ENCODE measurements at places on chromosomes 1 and 21. TPM values are rescaled to one million over a fixed set of nuclear protein-coding genes. Genes with fewer than 3 reads are reported as not detected.

Gene C1QC
- not detected for total RNA-seq

Gene MCOLN3
- not detected for total RNA-seq

Gene TMEM82
- not detected for total RNA-seq

Gene NBPF10
- total RNA-seq = 0.86 TPM

Gene KCNAB2
- 4.7 TPM for total RNA-seq

Gene WNT9A
- total RNA-seq = 1.1 TPM

Gene OR2L13
- not detected for total RNA-seq
